ENCODE measurements at places on chromosomes 13 and 19. TPM values are rescaled to one million over a fixed set of nuclear protein-coding genes. Genes with fewer than 3 reads are reported as not detected.

IRGC gene
- total RNA-seq, result not detected

DNA sequence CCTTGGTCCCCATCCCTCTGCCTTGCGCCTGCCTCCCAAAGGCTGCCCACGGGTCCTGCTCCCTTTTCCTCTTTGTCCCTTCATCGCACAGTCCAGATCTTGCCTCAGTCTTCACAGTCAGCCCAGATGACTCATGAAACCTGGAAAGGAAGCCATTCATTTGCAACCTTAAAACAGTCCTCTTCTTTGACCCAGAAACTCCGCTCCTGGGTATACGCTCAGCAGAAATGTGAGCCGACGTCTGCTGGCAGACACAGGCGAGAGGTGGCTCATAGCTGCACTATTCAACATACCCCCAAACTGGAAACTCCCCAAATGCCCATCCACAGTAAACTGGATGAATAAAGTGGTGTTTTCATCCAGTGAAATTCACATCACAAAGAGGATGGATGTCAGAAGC, 13.6 kb upstream of the PEPD start:
- no peak for DNase-seq

- peak; percentile 51 for DNase-seq
Observed at GRCh38 chr19:42140125-42140754, 8.0 kb upstream of the POU2F2 start.

KL gene
- total RNA-seq, result 6.0 TPM

GRCh38 chr13:105814902-105815250, 720.6 kb downstream of the EFNB2 start:
- no peak for DNase-seq

DUXA gene
- total RNA-seq, result not detected

- DNase-seq, result no peak
Observed at GRCh38 chr19:5093297-5093928, 124.5 kb downstream of the KDM4B start.

SUGP1 gene
- total RNA-seq, result 13.5 TPM

BCL2L12 gene
- 3.1 TPM for total RNA-seq

GRCh38 chr13:49021953-49022352, 46.2 kb downstream of the FNDC3A start:
- no peak for DNase-seq

CPT1C gene
- total RNA-seq, result 11.8 TPM

DNA sequence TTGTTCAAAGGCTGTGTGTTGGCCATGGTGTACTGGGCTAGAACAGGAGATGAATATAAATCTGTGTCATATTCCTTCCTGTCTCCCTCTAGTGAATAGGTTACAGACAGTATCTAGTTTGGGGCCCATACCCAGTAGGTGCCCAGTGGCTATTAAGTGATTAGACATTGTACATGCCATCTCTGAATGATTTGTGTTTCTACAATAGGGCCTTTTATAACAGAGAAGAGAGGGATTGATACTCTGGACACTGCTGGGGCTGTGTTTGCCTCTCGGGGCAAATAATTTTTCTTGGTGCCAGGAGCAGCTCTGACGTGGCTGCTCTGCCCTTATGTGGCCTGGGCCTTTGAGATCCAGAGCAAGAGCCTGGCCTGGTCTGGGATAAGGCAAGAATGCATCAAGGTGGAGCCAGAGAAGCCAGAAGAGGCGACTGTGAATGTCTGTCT, 403.1 kb downstream of the SPRY2 start:
- DNase-seq, result no peak

DNA sequence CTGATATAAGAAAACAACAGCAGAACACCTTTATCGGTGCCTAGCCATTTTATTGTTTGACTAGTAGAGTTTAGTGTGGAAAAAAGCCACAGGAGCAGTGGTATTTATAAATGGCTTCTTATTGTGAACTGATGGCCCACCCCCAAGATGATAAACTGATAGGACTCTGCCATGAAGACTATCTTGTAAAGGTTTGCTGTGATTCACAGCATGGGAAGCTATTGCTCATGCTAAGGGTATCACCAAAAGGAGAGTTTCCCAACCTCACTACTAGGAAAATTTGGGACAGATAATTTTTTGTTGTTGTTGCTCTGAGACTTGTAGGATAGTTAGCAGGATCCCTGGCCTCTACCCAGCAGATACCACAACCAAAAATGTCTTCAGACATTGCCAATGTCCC, 12.0 kb upstream of the SLC7A1 start:
- no peak for DNase-seq

- no peak for DNase-seq
Observed at GRCh38 chr19:3450796-3451411, 29.4 kb downstream of the SMIM24 start.

IFNL1 gene
- total RNA-seq, result not detected
